Bronchial epithelial cell (primary cell): ENCODE measurements at places on chromosomes 1 and 21.

- DNase-seq: no peak
Measured at GRCh38 chr1:163178628-163179027, 24.1 kb downstream of the RGS5 start.

DNA sequence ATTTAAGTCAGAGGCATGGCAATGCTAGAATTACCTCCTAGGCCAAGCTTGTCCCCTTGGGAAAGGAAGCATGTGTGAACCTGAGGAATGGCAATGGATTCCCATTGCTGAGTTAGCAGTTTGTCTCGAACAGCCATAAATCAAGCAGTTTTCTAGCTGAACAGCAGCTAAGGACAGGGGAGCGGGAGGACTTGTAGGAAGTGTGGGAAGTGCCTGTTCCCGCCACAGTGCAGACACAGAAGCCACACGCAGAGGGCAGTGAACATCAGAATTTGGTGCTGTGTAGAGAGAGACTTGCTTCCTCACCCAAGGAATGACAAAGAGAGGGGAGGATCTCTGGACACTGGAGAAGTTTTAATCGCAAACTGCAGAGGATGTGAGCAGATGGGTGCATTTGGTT is 3.8 kb downstream of the PHGDH start:
- no peak for DNase-seq

- no peak for DNase-seq
Measured at GRCh38 chr1:42593486-42594100, 64.6 kb upstream of the PPIH start.

DNA sequence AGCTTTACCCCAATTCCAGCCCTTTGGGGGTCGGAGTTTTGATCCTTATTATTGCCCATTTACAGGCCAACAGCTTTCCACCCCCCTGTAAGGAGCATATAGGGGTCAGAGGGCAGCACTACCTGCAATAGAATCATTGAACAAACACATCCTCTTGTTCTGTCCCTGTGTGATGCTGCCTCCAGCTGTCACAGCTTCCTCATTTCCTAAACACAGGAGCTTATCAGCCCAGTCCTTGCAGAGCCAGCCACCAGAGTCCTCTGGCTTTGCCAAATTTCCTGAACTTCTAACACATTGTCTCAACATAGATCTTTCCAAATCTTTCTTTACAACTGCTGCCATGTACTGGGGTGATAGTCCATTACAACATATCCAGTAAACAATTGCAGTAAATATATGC is 32.8 kb upstream of the PTBP2 start:
- DNase-seq: no peak

DNA sequence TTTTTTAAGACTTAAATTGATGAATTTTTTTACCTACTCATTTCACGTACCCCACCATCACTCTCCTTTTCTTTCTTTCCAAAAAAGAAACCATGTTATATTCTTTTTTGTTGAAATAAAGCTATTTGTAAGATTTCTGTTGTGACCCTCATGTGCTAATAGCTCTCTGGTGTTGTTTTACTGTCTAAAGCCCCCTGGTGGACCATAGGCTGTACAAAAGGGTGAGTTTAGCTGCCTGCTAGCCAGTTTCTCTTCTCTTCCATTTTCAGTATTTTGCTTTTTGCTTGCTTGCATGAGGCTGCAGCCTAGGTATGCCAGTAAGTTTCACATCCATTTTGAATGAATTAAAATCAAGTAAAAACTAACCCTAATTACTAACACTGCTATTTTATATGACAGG is 15.6 kb upstream of the VAMP3 start:
- no peak for DNase-seq

DNA sequence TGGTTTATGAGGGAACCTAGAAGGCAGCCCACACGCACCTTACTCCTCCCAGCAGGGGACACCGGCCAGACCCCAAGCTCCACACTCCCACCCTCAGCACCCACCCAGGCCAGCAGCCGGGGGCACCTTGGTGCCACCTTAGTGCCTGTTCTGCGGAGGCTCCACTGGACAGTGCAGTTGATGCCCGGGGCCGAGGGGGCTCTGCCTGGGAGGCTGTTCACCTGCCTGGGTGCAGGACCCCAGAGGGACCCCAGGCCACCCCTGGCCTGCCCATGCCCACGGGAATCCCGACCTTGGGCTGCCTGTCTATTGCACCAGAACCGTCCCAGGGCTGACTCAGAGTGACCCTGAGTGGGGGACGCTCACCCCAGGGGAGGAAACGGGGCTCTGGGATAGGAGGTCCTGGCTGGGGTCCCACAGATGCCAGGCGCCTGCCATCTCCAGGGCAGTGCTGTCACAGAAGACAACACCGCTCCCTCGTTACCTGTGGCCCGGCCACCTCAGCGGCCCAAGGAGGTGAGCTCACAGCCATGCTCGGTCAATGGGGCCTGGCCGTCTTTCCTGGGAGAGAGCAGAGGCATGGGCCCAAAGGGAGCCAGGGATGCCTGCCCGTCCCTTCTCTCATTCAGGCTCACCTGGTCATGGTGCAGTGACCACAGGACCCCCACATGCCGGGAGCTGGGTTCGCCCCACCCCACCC is 696 bp downstream of the SCNN1D start:
- DNase-seq: no peak
